Activated CD8-positive, alpha-beta T cell treated with anti-CD3 and anti-CD28 coated beads for 36 hours (primary cell): ENCODE measurements at places on chromosomes 11 and 22. TPM values are rescaled to one million over a fixed set of nuclear protein-coding genes. Genes with fewer than 3 reads are reported as not detected.

DNA sequence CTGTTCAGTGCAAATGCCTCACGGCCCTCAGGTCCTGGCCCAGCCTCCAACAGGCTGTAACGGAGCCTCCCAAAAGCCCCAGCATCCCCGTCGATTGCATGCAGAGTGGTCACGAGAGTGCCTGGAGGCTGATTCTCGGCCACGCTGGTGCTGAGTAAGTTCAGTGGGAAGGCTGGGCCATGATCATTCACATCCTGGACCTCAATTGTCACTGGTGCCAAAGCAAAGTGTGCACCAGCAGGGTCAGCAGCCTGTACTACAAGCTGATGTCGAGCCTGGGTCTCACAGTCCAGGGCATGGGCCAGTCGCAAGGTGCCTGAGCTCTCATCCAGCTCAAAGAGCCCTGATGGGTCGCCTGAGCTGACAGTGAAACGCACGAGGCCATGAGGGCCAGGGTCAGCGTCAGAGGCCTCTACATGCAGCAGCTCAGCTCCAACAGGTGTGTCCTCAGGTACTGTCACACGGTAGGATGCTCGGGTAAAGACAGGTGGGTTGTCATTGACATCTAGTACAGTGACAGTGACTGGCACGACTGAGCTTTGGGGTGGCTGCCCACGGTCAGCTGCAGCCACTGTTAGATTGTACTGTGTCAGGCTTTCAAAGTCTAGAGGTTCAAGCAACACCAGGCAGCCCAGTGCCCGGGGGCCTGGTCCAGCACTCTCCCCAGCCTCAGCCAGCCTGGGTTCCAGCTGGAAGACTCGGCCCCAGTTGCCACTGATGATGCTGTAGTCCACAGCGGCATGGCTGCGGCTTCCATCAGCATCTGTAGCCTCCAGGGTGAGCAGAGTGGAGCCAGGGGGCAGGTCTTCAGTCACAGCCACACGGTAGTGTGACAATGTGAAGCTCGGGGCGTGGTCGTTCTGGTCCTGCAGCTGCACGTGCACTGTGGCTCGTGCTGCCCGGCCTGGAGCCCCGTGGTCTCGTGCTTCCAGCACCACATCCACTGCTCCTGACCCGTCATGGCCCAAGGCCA, 4.5 kb upstream of the TPP1 start:
- H3K4me1 ChIP-seq = peaks cover 14% of the 10 kb centered on the region
- DNase-seq = no peak
- H3K4me3 ChIP-seq = no peak overlapping the region
- H3K36me3 ChIP-seq = no peaks in the 10 kb centered on the region
- H3K27ac ChIP-seq = no peak overlapping the region
- H3K27me3 ChIP-seq = no peaks in the 10 kb centered on the region

DNA sequence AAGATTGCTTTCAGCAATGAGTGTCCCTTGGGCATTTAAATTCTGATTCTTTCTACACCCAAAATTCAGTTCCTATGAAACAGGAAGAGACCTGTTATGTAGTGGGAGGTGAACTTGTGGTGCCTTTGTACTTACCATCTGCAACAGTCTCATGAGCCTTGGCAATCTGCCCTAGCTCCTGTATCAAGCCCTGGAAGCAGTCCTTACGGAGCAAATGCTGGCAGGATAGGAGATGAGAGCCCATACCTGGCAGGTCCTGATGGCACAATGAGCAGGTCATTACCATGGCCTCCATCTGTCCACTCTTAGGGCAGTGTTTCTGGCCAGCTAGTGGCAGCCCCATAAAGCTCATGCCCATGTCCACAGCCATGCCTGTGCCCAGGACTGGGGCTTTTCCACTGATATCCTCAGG, 10.8 kb downstream of the TRIM66 start:
- H3K36me3 ChIP-seq = peaks cover 44% of the 10 kb centered on the region
- DNase-seq = no peak
- no peak overlapping the region for H3K4me3 ChIP-seq
- H3K27me3 ChIP-seq = no peaks in the 10 kb centered on the region
- no peak overlapping the region for H3K27ac ChIP-seq

DNA sequence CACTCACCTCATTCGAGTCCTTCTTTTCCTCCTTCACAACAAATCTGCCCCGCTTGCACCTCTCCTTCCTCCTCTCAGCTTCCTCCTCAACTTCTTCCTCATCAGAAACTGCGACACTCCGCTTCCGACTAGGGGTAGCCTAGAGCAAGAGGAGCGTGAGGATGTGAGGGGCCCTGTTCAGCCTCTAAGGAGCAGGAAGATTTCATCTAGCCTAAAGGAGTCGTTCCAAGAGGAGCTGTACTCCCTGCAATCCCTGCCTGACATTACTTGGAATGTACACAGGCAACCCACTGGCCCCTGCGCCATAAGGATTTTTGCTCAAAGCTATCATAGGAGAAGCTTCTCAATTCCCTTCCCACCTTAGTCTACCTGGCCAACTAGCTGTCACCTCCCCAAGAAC, 34.5 kb downstream of the MORC2 start:
- no peak for DNase-seq
- peaks cover 17% of the 10 kb centered on the region for H3K4me1 ChIP-seq
- H3K36me3 ChIP-seq = peaks cover 70% of the 10 kb centered on the region
- no peak overlapping the region for H3K4me3 ChIP-seq

MAPK8IP2 gene
- total RNA-seq = 0.11 TPM

GRCh38 chr11:130520271-130520671, 71.8 kb downstream of the ADAMTS15 start:
- no peaks in the 10 kb centered on the region for H3K4me1 ChIP-seq
- no peak overlapping the region for H3K27ac ChIP-seq
- H3K4me3 ChIP-seq = no peak overlapping the region
- peaks cover 1% of the 10 kb centered on the region for H3K27me3 ChIP-seq
- H3K36me3 ChIP-seq = no peaks in the 10 kb centered on the region
- no peak for DNase-seq

DNA sequence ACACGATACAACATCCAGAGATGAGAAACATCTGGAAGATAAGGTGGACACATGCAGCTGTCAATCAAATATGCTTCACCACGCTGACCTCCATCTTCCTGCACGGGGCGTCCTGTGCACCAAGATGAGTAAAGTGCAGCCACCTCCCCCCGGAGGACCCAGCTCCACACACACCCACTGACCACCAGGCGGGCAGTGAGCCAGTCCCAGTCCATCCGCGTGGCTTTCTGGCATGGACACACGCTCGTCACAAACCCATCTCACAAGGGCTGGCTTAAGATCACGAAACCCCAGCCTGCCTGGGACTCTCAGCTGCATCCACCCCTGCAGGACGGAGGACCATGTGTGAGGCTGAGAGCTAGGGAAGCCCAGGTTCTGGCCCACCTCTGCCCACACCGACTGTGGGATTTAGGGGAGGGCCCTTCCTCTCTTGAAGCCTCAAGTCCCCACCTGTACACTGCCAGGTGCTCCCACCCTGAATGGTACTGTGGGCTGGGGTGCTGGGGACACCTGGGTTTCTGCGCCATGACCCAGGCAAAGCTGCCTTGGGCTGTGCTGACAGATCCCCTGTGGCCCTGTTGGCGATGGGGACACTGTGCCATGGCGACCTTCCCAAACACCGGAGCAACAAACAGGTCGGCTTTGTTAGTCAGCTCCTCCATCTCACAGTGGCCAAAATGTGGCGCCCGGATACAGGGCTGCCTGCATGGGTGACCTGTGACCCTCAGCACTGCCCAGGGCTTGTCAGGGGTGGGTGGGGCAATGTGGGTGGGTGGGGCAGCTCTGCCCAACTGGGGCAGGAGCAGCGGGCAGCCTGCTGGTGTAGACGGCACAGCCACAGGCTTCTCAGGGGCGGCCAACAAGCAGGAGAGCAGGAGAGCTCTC, 629.0 kb downstream of the TBC1D22A start:
- H3K27me3 ChIP-seq = no peaks in the 10 kb centered on the region
- no peak overlapping the region for H3K27ac ChIP-seq
- DNase-seq = no peak
- H3K4me1 ChIP-seq = no peaks in the 10 kb centered on the region
- H3K36me3 ChIP-seq = no peaks in the 10 kb centered on the region

MAFF gene
- 13.7 TPM for total RNA-seq

SLC22A8 gene
- not detected for total RNA-seq

GRCh38 chr11:63682066-63683021, 1.0 kb downstream of the RTN3 start:
- peak overlapping the region; percentile 81 for H3K27ac ChIP-seq
- no peaks in the 10 kb centered on the region for H3K36me3 ChIP-seq
- peak overlapping the region; percentile 90 for H3K4me3 ChIP-seq
- H3K27me3 ChIP-seq = no peaks in the 10 kb centered on the region
- peak; percentile 35 for DNase-seq

DNA sequence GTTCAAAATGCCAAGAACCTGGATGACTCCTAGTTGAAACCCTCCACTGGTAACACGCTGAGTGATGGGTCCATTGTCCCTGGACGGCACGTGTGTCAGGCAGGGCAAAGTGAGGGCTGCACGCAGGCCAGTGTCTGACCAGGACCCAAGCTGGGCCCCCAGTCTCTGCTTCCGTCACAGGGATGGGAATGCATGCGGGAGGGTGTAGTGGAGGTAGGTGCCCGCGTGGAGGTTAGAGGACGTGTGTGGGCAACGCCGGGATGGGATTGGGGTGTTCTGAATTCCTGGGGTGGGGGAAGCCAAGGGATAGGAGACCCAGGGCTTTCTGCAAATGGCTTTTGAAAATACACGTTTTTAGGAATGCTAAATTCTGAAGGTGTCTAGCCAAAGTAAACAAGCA, 943.3 kb downstream of the BRD1 start:
- H3K4me3 ChIP-seq = no peak overlapping the region
- H3K27ac ChIP-seq = no peak overlapping the region
- no peaks in the 10 kb centered on the region for H3K36me3 ChIP-seq
- DNase-seq = no peak

GRCh38 chr11:8967184-8967583, 2.9 kb upstream of the TMEM9B start:
- H3K36me3 ChIP-seq = no peaks in the 10 kb centered on the region
- H3K4me3 ChIP-seq = no peak overlapping the region
- no peak overlapping the region for H3K27ac ChIP-seq
- peaks cover 15% of the 10 kb centered on the region for H3K4me1 ChIP-seq
- no peaks in the 10 kb centered on the region for H3K27me3 ChIP-seq

DNA sequence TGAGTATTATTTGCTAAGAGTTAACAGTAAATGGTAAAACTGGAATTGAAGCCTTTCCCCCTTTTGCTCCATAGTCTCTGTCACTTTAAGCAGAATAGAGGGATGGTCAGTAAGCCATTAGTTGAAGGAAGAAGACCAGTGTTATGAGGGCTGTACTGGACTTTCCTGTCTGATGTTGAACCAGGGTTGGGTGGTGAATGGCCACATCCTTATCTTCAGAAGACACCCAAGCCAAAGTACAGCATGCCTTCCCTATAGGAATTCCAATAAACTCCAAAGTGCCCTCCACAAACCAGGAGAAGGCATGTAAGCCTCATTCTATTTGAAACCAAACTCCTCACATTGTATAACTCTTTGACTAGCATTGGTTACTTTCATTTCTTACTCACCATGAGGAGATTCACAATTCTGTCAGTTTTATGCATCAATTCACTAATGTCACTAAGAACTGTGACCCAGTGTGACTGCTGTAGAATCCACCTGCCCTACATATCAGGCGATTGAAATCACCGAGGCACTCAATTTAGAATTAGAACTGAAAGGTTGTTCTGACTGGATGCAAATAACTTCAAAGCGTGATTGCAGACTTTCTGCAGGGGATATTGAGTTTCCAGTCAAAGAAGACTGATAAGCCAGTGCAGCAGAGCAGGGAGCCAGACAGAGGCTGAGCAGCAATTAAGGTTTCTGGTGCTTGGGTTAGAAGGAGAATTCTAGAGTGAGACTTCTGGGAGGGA, 107.1 kb upstream of the DDI1 start:
- H3K4me1 ChIP-seq = no peaks in the 10 kb centered on the region
- no peaks in the 10 kb centered on the region for H3K36me3 ChIP-seq
- H3K27ac ChIP-seq = no peak overlapping the region
- no peak overlapping the region for H3K4me3 ChIP-seq
- no peaks in the 10 kb centered on the region for H3K27me3 ChIP-seq

DNA sequence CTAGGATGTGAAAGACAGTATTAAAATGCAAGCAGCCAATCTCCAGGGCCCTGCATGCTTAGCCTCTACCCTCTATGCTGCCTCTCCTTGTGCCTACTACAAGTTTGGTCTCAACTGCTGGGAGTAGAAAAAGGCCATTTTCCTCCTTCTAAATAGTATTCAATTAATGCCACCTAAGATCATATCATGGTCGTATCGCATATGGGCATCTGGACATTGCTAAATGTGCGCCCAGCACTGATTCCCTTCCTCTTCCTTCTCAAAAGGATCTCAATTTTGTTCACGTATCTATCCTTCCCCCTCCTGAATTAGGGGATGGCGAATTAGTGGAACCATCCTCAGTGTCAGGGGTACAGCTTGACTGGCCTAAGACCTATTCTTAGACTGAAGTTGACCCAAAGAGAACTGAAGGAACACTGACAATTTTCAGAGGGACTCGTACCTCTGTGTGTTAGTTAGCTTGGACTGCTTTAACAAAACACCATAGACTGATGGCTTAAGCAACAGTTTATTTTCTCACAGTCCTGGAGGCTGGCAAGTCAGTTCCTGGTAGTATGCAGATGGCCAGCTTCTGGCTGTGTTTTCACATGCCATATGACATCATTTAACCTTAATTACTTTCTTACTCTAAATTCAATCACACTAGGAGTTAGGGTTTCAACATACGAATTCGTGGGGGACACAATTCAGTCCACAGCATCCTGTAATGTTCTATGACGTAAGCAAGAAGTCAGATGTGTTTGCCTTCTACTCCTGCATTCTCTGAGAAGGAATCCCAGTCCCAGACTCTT, 8.5 kb upstream of the NUP50 start:
- no peaks in the 10 kb centered on the region for H3K27me3 ChIP-seq
- H3K4me3 ChIP-seq = no peak overlapping the region
- H3K27ac ChIP-seq = no peak overlapping the region
- peaks cover 16% of the 10 kb centered on the region for H3K4me1 ChIP-seq
- H3K36me3 ChIP-seq = peaks cover 41% of the 10 kb centered on the region

OVCH2 gene
- total RNA-seq = not detected

DNA sequence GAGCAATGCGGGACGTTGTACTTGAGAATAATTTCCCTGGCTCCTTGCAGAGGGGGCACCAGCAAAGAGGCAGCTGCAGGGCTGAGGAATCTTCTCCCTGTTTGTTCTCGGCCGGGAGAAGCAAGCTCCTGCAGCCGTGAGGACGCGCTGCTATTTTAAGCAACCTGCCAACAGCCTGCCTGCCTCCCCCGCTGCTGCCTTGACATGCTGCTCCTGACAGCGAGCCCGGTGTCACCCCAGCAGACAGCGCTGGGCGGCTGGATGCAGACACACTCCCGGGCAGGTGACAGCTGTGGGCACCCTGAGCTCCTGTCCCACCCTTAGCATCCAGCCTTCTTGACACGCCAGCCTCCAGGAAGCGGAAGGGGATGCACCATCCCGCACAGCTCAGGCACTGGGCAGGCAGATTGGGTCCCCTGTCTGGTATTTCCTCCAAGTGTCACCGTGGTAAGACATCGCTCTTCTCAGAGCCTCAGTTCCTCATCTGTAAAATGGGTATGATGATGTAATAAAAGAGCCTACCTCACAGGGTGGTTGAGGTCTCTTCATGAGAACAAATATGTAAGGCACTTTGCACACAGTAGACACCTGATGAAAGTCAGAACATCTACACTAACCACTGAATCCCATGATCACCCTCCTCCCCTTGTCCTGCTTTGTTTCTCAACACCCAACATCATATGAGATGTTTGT, 530.6 kb downstream of the MN1 start:
- H3K27ac ChIP-seq = no peak overlapping the region
- peaks cover 8% of the 10 kb centered on the region for H3K27me3 ChIP-seq
- no peaks in the 10 kb centered on the region for H3K36me3 ChIP-seq
- no peak overlapping the region for H3K4me3 ChIP-seq

HTR3A gene
- total RNA-seq = not detected

NTM gene
- total RNA-seq = not detected
